Activated CD8-positive, alpha-beta memory T cell treated with anti-CD3 and anti-CD28 coated beads for 4 hours (primary cell): ENCODE measurements at places on chromosomes 3 and 15.

DNA sequence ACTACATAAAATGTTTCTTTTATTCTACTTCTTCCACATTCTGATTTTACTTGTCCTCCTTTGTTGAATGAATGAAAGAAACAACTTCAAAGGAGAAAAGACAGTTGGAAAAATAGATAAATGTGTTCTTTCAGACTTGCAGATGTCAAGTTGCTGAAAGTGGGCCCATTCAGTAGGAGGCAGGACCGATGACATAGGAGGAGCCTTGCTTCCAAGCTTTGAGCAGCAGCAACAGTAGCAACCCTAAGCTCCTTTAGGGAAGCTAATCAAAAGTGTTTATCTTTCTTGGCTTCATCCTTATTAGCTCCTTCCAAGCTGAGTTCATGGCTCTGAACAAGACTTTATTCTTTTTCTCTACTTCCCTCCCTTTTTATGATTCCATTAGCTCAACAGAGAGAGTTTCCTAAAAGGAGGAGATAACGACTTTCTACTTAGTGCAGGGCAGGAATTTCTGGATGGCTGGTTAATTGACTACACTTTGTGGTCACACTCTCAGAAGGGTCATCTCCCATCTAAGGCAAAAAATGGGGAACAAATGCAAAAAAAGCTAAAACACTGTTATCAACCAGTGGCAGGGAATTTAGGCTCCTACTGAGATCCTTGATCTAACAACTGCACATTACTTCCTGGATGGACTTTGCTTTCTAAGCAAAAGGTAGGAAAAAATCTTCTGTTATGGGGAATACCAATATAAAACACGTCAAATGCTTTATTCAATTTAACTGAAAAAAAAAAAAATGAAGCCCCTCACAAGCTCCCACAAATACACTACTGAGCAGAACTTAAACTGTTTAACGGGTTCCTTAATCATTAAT is 4.8 kb downstream of the MORC1 start:
- no peak for DNase-seq

GRCh38 chr3:67118122-67118521 is 120.0 kb downstream of the KBTBD8 start:
- DNase-seq, result no peak

DNA sequence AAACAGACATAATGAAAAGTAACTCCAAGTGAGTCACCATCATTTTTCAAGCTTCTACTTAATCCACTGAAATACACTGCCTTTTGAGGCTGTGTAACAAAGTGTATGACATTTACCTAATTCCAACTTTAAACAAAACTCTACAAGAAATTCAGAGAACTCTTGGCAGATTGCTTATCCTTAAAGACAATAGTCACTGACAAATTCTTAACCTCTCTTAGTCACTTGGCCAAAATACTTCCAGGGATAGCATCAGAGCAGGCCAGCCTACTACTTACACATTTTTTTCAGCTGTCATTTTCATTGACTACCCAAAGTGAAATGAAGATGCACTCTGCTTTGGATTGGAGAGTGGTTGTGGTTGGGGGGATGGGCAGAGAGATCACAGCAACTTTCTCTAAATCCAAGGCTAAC is 3.6 kb downstream of the WWTR1 start:
- no peak for DNase-seq

- DNase-seq, result no peak
Measured at GRCh38 chr15:57313134-57313483, 63.2 kb upstream of the CGNL1 start.

DNA sequence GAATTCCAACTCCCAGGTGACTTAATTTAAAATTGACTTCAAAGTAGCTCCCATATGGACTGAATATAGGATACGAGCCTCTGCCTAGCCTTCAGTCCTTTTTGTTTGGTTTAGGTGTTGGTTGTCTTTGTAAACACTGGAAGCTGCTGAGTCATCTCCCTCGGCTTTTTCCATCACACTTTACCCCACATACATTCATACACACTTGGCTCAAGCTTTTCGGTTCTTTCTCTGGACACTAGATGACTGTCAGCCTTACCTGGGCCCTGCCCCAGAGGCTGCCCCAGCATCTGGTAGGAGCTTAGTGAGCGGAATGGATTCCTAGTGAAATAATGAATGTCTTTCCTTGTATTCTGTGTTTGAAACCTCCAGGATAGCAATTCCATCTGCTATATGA is 201.5 kb upstream of the IL12A start:
- no peak for DNase-seq

- DNase-seq, result no peak
Measured at GRCh38 chr3:105771392-105771791, 97.4 kb downstream of the CBLB start.

DNA sequence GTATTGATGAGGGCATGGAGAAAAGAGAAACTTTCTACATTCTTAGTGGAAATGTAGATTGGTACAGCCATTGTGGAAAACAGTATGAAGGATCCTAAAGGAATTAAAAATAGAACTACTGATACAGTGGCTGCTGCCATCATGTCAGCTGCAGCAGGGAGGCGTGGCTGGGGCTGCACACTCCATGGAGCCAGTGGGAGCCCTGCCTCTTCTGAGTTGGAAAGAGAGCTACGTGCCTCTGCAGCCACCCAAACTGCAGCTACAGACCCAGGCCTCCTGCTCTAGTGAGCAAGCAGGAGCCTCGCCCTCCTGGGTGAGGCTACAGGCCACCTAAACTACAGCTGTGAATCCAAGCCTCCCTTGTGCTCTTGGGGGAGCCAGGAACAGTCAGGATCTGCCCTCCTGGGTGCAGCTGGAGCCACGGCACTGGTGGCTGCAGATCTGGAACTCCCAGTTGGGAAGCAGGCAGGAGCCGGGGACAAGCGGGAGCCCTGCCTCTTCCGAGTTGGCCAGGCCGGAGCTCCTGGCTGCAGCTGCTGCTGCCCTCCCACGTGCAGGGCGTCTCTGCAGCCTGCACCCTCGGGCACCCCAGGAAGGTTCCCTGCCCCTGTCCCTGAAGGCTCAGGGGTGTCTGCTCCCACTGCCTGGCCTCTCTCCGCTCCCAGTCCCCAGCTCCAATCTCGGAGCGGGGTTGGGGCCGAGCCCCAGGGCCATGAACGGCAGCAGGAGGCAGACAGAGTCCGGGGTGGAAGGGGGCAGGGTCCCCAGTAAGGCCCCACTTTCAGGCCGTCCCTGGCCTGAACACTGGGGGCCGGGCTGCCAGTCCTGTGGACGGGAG is 64.5 kb downstream of the THBS1 start:
- no peak for DNase-seq

DNA sequence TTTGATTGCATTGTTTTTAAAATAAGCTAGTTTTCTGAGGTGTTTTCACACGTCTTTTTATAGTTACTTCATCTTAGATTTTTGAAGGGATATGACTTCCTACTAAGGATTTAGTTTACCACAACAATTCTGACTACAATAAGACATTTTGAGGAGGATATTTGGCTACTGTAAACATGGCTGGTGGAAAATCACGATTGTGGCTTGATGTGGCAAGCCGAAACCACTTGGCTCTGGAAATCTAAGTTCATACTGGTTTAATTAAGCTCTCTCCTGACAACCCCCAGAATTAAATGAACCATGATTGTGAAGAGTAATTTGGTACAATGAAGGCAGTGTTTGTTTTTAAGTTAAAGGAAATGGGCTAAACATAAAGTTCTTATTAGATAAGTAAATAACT is 30.8 kb downstream of the ST3GAL6 start:
- no peak for DNase-seq

DNA sequence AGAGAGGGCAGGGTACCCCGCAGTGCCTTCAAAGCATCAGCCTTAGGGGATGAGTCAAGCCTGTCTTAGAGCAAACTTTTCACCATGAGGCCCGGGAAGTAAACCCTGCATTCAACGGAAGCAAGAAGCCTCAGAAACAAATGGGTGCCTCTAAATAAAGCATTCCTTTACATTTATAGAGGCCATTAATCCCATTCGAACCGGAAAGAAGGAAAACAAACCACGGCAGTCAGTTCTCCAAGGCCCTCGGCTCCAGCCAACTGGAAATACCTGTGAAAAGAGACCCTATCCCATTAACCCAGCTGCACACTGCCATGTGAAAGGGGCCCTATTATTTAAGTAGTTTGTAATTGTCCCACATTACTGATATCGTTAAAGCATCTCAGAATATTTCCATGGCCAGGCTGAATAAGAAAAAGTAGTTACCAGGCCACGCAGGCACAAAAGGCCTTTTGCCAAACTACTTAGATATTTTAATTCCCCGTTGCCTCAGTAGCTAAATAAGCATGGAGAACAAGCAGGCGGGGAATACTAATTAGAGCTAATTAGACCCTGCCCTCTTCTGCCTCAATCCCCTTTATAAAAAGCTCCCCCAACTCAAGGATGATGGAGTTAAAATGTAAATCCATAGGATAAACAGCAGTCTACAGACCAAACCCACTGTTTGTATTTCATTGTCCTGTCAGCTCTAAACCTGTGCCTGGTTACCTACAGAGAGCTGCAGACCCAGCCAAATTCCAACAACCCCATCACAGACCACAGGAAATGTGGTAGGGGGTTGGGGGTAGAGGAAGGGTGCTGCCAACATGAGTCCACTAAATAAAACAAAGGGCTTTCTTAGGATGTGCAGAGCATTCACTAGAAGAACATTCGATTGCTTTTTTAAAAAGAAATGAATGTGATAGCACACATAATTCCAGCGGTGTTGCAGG is 4.1 kb downstream of the ITGB5 start:
- no peak for DNase-seq

DNA sequence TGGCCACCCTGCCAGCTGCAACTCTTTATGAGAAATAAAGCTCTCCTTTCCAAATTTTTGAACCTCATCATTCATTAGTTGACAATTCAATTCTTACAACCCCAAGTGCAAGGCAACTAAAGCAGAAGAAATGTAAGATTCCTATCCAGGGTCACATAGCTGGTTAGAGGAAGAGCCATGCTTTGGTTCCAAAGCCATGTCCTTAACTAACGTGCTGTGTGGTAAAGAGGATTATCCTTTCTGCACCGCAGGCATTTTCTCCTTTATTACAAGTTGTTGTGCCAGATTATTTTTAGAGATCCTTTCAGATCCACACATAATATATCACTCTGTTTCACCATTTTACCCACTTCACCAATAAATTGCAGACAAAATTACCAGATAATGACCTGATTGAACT is 36.5 kb downstream of the TM4SF18 start:
- DNase-seq, result no peak

- no peak for DNase-seq
Measured at GRCh38 chr3:177744873-177745606, 547.8 kb upstream of the TBL1XR1 start.

- DNase-seq, result no peak
Measured at GRCh38 chr15:73732930-73733329, 20.2 kb downstream of the INSYN1 start.

GRCh38 chr3:43105596-43106292 is at the start of gene POMGNT2:
Gene POMGNT2, minus strand, starts transcription at chr3:43106079. Its CDS starts 24,648 bp downstream, at chr3:43081431.
- peak; percentile 72 for DNase-seq

- no peak for DNase-seq
Measured at GRCh38 chr3:132730891-132731580, 8.8 kb upstream of the NPHP3 start.

GRCh38 chr15:41337631-41338522 is 5.2 kb downstream of the NUSAP1 start:
- no peak for DNase-seq

- DNase-seq, result no peak
Measured at GRCh38 chr3:106381286-106381938, 512.6 kb upstream of the CBLB start.

DNA sequence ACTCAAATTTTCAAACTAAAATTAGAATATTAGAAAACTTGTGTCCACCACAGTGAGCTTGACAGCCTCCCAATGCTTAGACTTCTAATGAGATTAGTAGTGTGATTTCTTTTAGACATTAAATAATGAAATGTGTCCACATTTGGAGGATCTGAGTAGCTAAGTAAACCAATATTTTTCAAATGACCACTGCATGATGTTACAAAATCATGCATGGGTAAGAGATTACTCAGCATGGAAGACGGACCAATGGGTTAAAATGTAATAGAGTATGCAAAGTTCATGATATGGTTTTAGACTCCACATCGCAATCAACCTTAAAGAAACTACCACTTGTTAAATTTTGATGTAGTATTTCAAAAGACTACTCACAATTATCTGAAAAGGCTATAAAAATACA is 130.6 kb downstream of the IMPG2 start:
- DNase-seq, result no peak

DNA sequence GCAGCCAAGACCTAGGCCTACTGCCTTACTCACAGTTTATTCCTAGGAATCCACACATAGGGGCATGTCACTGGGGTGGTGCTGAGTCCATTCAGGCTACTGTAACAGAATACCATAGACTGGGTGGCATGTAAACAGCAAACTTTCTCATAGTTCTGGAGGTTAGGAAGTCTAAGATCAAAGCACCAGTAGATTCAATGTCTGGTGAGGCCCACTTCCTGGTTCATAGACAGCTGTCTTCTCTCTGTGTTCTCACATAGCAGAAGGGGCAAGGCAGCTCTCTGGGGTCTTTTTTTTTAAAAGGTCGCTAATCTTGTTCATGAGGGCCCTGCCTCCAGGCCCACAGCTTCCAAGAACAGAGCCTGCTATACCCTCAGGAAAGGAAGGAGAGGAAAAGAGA is 113.9 kb upstream of the MANF start:
- no peak for DNase-seq

DNA sequence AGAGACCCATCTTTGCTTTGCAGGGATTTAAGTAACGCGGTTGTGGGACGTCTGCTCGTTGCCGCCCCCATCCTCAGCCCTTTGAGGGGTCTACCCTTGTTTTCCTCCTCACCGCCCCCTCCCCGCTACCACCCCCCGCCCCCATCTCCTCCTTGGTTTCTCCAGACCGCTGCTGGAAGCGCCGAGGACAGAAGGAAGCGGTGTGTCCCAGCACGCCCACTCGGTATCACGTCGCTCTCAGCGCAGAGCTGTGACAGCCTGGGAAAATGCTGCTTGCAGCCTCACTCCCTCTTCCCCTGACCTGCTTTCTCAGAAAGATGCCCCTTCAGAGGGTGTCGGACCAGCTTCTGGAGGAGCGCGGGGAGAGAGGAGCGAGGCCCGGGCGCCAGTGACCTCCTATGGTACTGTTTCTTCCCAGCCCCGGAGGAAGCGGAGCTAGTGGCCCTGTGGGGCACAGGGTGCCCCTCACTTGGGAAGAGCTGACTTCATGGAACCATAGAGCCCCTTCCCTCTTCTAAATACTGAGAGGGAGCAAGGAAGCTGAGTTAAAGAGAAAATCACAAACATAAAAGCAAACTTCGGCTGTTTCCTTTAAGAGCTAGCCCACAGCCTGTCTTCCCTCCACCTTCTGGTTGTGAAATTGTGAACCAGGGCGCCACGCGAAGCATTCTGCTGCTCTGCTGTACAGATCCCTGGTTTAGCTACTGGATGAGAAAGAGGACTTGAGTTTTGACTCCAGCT is 698 bp downstream of the IL1RAP start:
- DNase-seq, result no peak
